Spleen (tissue), 13 donors: ENCODE measurements at places on chromosomes 6 and 20. TPM values are rescaled to one million over a fixed set of nuclear protein-coding genes. Genes with fewer than 3 reads are reported as not detected.
A peak's percentile ranks its signal among the peaks of the same experiment; 100 is the strongest.

LRRC73 gene
- total RNA-seq, result 0.60 TPM

SPATA25 gene
- total RNA-seq, result 2.2 TPM

HSPA1L gene
- total RNA-seq, result 3.4 TPM

HRH3 gene
- not detected for total RNA-seq

PKIG gene
- total RNA-seq, result 40.2 TPM

GRCh38 chr6:18600255-18600654, 213.1 kb downstream of the RNF144B start:
- no peak for DNase-seq
- no peaks in the 10 kb centered on the region for H3K27me3 ChIP-seq
- no peaks in the 10 kb centered on the region for H3K36me3 ChIP-seq

DNA sequence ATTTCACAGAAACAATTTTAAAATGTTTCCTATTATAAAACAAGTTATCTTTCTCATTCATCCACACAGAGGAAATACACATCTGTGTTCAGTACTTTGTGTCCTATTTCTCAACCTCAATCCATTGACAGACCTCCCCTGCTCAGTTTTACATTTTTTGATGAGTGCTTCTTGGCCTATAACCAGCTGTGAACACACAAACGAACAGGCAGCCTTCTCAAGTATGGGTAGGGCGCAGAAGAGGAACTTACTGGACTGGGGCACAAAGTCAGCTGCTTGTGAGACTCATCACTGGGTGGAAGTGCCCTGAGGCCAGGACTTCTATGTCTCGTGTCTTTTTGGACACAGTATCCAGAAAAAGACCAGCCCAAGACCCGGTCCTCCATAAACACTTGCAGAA, 2.8 kb downstream of the RPS6KA2 start:
- peaks cover 30% of the 10 kb centered on the region for H3K4me1 ChIP-seq
- H3K27me3 ChIP-seq, result peaks cover 18% of the 10 kb centered on the region
- DNase-seq, result no peak
- no peak overlapping the region for H3K4me3 ChIP-seq
- peak overlapping the region; percentile 9 for H3K27ac ChIP-seq

DNA sequence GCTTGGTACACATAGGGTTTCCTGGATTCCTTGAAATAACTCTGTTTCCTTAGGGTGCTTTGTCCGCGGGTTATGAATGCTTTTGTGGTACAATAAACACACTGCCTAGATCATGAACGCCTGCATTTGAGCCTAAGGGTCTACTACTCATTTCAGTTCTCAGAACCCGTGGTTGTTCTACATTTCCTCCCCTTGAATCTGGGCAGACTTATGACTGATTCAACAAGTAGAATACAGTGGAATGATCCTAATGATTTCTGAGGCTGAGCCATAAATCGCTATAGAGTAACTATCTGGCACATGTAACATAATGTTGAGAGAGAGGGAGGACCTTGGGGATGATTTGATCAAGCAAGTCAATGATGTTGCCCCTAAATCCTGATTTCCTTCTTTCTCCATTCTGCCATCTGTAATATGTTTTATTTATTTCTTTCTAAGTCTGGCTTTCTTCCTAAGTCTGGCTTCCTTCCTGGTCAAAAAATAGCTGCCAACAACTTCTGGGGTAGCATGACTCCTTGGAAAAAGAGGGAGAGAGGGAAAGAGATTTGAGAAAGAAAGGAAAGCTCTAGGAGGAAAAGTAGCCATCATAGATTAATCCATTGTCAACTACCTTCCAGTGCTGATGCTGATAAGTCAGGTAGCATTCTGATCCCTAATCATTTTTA, 23.0 kb downstream of the ABRACL start:
- no peak for DNase-seq
- no peak overlapping the region for H3K4me3 ChIP-seq
- H3K4me1 ChIP-seq, result no peaks in the 10 kb centered on the region
- H3K27me3 ChIP-seq, result no peaks in the 10 kb centered on the region
- no peak overlapping the region for H3K27ac ChIP-seq
- H3K36me3 ChIP-seq, result no peaks in the 10 kb centered on the region

- H3K36me3 ChIP-seq, result no peaks in the 10 kb centered on the region
- no peak for DNase-seq
- no peaks in the 10 kb centered on the region for H3K27me3 ChIP-seq
- no peak overlapping the region for H3K4me3 ChIP-seq
Measured at GRCh38 chr6:139753198-139753861, 378.9 kb upstream of the CITED2 start.

DNA sequence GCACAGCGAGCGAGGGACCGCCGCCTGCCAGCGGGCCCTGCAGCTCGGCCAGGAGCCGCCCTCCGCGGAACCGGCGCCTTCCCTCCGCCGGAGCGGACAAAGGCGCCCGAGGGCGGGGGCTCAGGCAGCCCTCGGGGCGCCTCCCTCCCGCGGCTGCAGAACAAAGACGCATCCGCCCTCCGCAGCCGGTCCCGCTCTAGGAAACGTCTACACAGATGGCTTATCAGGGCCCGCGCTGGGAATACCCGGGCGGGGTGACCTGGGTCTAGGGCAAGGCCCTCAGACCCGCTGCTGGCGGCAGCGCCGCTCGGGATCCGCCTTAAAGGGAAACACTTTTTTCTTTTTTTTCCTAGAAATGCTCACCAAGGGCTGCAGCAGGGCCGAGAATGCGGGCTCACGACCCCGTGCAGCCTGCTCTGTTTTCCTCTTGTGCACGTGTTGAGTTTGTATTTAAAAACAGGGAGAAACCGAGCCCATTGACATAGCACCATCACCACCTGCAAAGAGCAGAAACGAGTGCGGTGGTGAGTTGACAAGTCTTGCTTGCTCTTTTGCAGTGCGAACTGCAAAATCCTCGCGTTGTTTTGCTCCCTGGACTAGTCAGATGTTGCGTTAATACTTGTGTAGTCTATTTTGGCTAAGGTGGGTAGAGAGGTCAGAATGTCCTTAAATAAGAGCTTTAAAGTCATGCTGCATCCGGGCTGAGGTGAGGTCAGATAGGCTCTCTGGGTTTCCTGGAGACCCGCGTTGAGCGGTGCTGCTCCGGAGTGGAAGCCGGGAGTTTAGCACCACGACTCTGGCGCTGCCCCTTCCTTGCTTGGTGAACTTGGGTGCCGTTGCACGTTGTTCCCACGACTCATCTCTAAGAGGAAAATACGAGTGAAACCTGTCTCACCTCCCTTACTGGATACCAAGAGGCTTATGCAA, 1.1 kb upstream of the RPS6KA2 start:
- H3K4me1 ChIP-seq, result peaks cover 63% of the 10 kb centered on the region
- H3K27ac ChIP-seq, result peak overlapping the region; percentile 90
- no peaks in the 10 kb centered on the region for H3K27me3 ChIP-seq

GRCh38 chr6:20936949-20937348, 402.7 kb downstream of the CDKAL1 start:
- no peaks in the 10 kb centered on the region for H3K36me3 ChIP-seq
- no peak overlapping the region for H3K4me3 ChIP-seq
- H3K4me1 ChIP-seq, result no peaks in the 10 kb centered on the region
- H3K27me3 ChIP-seq, result no peaks in the 10 kb centered on the region
- no peak for DNase-seq
- no peak overlapping the region for H3K27ac ChIP-seq

DNA sequence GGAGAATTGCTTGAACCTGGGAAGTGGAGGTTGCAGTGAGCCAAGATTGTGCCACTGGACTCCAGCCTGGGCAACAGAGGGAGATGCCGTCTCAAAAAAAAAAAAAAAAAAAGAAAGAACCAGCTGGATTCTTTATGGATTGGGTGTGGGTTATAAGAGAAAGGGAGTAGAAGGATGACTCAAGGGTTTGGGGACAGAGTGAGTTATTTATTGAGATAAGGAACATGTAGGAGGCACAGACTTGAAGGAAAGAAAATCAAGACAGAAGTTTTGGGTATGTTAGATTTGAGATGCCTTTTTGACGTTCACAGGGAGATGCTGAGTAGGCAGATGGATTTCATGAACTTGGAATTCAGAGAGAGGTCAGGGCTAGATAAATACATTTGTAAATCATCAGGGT, 47.6 kb downstream of the KIZ start:
- H3K4me1 ChIP-seq, result no peaks in the 10 kb centered on the region
- no peak overlapping the region for H3K27ac ChIP-seq
- H3K4me3 ChIP-seq, result no peak overlapping the region
- no peak for DNase-seq
- no peaks in the 10 kb centered on the region for H3K27me3 ChIP-seq

DNA sequence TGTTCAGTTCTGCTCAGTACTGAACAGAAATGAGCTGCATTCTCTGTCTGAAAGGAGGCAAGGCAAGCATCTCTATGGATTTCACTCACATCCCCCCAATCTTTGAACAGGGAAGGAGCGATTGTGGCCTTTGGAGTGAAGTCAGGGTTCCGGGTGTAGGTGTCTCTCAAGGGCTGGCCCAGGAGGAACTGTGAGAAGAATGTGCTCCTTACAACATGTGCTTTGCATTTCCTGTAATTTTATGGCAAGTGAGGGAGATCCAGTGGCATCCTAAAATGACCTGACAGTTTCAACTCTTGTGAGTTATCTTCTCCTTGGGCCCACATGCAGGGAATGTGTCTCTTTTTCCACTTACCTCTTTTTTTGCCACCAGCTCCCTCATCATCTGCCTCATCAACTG, 63.0 kb upstream of the RIN2 start:
- DNase-seq, result no peak
- no peaks in the 10 kb centered on the region for H3K36me3 ChIP-seq
- peak overlapping the region; percentile 39 for H3K27ac ChIP-seq
- H3K4me3 ChIP-seq, result no peak overlapping the region

DNA sequence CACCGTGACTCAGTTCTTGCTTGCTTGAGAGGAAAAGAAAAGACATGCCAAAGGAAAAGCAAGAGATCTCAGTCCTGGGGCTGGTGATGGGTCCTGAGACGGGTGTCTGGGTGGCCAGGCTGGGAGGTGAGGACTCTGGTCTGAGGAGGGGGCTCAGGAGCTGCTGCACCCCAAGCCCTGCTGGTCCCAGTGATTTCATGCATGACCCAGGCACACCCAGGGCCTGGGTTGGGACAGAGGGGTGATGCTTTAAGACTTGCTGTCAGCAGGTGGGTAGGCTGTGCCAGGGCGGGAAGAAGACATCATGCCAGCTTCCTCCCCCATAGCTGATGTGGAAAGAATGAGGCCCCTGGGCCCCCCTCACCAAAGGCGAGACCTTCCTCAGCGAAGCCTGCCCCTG, 65.1 kb upstream of the PMEPA1 start:
- peaks cover 7% of the 10 kb centered on the region for H3K27me3 ChIP-seq
- no peak overlapping the region for H3K4me3 ChIP-seq
- DNase-seq, result no peak
- no peak overlapping the region for H3K27ac ChIP-seq
- H3K36me3 ChIP-seq, result no peaks in the 10 kb centered on the region

DNA sequence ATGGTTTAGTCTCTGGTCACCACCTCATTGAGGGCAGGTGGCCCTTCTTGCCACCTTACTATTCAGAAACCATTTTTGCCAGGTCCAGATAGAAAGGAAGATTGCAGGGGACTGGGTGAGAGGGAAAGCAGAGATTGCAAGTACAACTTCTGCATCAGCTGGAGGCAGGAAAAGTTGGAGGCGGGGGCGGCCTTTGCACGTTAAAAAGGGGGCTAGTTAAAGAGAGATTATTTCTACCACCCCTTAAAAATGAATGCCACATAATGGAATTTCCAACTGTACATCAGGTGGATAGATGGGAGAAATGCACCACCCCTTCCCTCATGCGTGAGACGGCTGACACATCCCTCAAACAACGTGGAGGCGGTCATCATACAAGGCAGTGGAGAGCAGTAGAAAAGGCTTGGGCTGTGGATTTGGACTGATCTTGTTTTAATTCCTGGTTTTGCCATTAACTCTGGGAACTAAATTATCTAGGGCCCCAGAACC, 95.4 kb upstream of the CNKSR3 start:
- DNase-seq, result no peak
- H3K27ac ChIP-seq, result no peak overlapping the region
- no peaks in the 10 kb centered on the region for H3K27me3 ChIP-seq
- H3K36me3 ChIP-seq, result no peaks in the 10 kb centered on the region
- no peaks in the 10 kb centered on the region for H3K4me1 ChIP-seq
- no peak overlapping the region for H3K4me3 ChIP-seq

DNA sequence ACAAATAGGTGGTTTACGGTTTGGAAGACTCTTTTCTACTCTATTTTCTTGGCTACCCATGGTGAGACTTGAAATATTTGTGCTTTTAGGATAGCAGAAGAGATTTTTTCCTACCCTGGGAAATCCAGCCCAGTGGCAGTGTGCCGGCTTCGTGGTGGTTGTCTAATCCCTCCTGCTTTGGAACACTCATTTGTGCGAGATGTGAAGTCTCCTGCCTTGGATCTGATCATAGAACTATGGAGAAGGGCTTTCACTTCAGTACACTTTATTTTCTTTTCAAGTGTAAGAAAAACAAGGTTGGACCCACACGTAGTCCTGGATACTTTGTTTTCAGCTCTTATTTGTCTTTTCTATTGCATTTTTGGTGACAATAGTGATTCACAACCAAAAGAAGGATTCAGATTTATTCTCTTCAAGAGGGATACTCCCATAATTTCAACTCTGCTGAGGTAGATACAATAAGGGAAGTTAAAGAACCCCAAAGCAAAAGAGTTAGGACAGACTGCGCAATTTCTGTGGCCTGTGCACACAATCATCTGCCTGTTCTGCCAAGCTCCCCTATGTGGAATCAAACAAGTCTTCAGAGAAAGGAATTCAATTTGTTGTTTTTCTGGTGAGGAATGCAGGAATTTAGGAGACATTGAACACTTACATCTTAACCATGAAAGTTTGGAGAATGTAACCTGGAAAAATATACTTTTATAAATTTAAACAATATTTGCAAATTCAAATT, 413.2 kb downstream of the GJA1 start:
- no peaks in the 10 kb centered on the region for H3K27me3 ChIP-seq
- H3K27ac ChIP-seq, result no peak overlapping the region
- no peaks in the 10 kb centered on the region for H3K36me3 ChIP-seq
- H3K4me1 ChIP-seq, result no peaks in the 10 kb centered on the region
- no peak for DNase-seq

- H3K4me3 ChIP-seq, result no peak overlapping the region
- H3K27me3 ChIP-seq, result no peaks in the 10 kb centered on the region
- peaks cover 6% of the 10 kb centered on the region for H3K4me1 ChIP-seq
Measured at GRCh38 chr6:108862479-108863191, 14.4 kb downstream of the ARMC2 start.

GRCh38 chr6:1437553-1438406, 48.4 kb downstream of the FOXF2 start:
- no peaks in the 10 kb centered on the region for H3K27me3 ChIP-seq
- H3K4me1 ChIP-seq, result peaks cover 4% of the 10 kb centered on the region
- no peaks in the 10 kb centered on the region for H3K36me3 ChIP-seq
- no peak for DNase-seq

GRCh38 chr20:19823971-19824370, 65.9 kb downstream of the RIN2 start:
- H3K4me1 ChIP-seq, result peaks cover 80% of the 10 kb centered on the region
- no peaks in the 10 kb centered on the region for H3K36me3 ChIP-seq
- no peak overlapping the region for H3K4me3 ChIP-seq
- DNase-seq, result no peak

DNA sequence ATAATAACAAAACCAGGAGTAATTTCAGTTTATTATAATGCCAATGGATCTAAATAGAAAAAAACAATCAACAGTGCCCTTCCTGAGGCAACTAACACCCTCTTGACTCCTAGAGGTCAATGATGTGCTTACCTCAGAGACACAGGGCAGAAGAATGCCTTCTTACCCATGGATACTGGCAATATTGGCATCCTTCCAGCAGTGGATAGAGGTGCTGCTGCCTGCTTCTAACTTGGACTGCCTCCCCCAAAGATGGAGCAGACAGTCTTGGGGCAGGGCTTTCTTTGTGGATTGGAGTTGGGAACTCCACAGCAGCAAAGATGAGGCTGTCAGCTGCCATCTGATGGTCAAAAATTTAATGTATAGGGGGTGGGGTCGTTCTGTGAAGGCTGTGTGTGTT, 78.7 kb downstream of the AK9 start:
- no peaks in the 10 kb centered on the region for H3K27me3 ChIP-seq
- H3K27ac ChIP-seq, result no peak overlapping the region

- H3K4me3 ChIP-seq, result no peak overlapping the region
- no peak for DNase-seq
- no peaks in the 10 kb centered on the region for H3K27me3 ChIP-seq
- peaks cover 17% of the 10 kb centered on the region for H3K4me1 ChIP-seq
- no peak overlapping the region for H3K27ac ChIP-seq
Measured at GRCh38 chr6:121441477-121441876, 6.0 kb downstream of the GJA1 start.
